Central memory CD8-positive, alpha-beta T cell (primary cell): ENCODE measurements at places on chromosomes 6 and 20.

DNA sequence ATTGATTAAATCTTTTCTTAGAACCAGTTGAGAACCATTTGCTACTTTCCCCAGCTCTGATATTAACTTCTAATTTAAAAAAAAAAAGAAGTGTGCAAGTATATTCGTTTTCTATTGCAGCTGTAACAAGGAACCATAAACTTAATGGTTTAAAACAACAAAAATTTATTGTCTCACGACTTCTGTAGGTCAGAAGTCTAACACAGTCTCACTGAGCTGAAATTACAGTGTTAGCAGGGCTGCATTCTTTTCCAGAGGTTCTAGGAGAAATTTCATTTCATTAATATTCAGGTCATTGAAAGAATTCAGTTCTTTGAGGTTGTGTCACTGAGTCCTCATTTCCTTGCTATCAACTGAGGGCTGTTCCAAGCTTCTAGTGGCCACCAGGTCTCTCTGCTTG lies 213.5 kb upstream of the RNF217 start:
- no peaks in the 10 kb centered on the region for H3K36me3 ChIP-seq
- H3K27ac ChIP-seq: no peak overlapping the region

DNA sequence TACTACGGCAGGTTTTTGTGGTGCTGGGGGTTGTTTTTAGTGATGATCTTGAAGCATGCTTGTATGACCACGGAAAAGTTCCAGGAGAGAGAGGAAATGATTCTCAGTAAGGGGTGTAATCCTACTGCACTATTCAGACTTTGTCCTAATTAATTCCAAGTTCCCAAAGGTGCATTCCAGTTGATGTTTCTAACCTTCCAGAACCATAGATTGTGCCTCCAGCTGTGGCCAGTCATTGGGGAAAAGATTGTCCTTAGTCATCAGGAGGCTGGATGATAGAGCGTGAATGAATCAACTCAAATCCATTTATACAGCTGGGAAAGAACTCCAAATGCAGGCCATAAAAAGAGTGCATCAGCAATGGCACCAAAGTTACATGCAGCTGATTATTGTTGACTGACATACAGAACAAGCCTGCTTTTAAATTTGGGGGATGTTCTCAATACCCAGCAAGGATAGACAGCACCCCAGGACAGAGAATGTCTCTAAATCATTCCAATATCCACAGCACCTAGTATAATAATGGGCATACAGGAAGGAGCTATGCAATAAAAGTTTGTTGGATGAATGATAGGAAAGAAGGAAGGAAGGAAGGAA lies 27.8 kb upstream of the PKHD1 start:
- H3K36me3 ChIP-seq: peaks cover 2% of the 10 kb centered on the region
- no peak for DNase-seq
- H3K27ac ChIP-seq: no peak overlapping the region
- H3K4me1 ChIP-seq: no peaks in the 10 kb centered on the region

DNA sequence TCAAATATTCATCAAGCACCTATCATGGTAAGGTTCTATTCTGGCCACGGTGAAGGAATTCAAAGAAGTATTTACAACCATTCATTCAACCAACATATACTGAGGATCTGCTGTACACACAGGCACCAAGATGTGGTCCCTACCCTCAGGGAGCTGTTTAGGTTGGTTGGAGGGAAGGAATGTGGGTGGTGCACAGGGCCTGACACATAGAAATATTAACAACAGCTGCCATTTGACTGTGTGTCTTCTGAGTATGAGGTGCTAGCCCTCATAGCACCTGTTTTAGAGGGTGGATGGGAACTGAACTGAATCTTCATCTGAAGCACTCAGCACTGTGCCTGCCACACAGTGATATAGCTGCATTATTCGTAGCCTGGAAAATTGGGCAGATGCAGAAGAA lies 7.3 kb downstream of the SNPH start:
- H3K27ac ChIP-seq: no peak overlapping the region
- DNase-seq: no peak
- H3K4me3 ChIP-seq: no peak overlapping the region
- peaks cover 3% of the 10 kb centered on the region for H3K36me3 ChIP-seq
- H3K4me1 ChIP-seq: peaks cover 11% of the 10 kb centered on the region
- H3K27me3 ChIP-seq: no peaks in the 10 kb centered on the region

DNA sequence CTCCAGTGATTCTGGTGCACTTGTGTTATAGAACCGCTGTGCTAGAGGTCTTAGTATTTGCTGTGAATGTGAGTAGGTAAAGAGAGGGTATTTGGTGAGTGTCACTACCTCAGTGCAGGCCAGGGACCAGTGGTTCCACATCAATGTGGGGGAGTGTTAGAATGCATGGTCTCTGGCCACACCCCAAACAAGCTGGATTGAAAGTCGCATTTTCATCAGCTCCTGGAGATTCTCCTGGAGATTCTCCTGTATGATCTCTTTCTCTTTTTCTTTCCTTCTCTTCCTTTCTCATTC lies 26.8 kb upstream of the BCAS1 start:
- no peak for DNase-seq
- H3K27me3 ChIP-seq: peaks cover 9% of the 10 kb centered on the region
- H3K36me3 ChIP-seq: no peaks in the 10 kb centered on the region

DNA sequence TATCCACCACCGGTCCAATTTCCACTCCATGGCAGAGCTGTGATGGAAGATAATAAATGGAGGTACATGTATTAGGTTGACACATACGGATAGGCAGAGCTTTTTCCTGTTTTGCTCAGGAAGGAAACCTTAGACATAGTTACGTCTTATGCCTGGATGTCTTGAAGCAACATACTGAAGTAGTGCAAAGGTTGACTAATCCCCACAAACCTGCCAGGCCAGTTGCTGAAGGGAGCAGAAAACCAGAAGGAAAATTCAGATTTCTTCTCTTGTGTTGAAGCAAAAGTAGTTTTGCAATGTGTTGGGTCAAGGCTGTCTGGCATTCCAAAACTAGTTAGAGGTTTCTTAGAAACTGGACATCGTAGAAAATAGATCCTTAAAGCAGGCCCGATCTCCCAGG lies 68.7 kb downstream of the PHACTR1 start:
- no peaks in the 10 kb centered on the region for H3K36me3 ChIP-seq
- no peak overlapping the region for H3K4me3 ChIP-seq
- peaks cover 31% of the 10 kb centered on the region for H3K27me3 ChIP-seq
- DNase-seq: no peak
- H3K27ac ChIP-seq: no peak overlapping the region

DNA sequence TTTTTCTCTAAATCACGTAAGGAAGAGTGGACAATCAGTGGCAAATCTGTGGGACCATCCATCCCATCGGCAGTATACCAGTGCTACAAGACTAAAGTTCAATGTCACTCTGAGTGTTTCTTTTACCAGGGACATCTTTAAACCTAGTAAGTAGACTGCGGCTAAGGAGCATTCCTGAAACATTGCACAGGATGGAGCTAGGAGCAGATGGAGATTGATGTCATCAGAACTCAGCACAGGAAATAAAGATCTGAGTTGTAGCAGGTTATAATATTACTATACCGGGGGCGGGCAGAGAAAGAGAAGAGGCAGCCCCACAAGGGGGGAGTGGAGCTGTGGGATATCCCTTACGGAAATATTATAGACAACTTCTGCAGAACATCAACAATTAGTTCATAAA lies 162.1 kb downstream of the MTFR2 start:
- peaks cover 34% of the 10 kb centered on the region for H3K27me3 ChIP-seq
- no peak for DNase-seq
- H3K4me1 ChIP-seq: no peaks in the 10 kb centered on the region
- no peaks in the 10 kb centered on the region for H3K36me3 ChIP-seq
- no peak overlapping the region for H3K27ac ChIP-seq

DNA sequence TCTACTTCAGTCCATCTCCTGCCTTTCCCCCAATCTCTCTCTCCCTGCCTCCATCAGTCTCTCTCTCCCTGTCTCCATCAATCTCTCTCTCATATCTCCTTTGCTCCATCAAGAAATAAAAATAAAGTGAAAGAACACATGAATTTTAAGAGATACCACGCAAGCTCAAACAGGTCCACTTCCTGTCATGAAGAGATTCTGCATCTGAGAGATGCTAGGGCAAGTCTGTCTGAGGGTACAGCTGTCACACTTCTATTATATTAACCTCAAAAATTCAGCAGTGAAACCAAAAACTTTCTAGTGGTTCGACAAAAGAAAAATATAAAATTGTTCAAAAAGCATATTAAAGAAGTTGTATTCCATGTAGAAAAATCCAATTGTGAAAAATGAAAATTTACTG lies 296.8 kb upstream of the RSPO3 start:
- no peaks in the 10 kb centered on the region for H3K4me1 ChIP-seq
- H3K27ac ChIP-seq: no peak overlapping the region
- no peaks in the 10 kb centered on the region for H3K27me3 ChIP-seq
- H3K4me3 ChIP-seq: no peak overlapping the region

GRCh38 chr20:25283221-25283951 lies 35.5 kb downstream of the PYGB start:
- peaks cover 31% of the 10 kb centered on the region for H3K36me3 ChIP-seq
- no peaks in the 10 kb centered on the region for H3K27me3 ChIP-seq
- H3K27ac ChIP-seq: no peak overlapping the region

DNA sequence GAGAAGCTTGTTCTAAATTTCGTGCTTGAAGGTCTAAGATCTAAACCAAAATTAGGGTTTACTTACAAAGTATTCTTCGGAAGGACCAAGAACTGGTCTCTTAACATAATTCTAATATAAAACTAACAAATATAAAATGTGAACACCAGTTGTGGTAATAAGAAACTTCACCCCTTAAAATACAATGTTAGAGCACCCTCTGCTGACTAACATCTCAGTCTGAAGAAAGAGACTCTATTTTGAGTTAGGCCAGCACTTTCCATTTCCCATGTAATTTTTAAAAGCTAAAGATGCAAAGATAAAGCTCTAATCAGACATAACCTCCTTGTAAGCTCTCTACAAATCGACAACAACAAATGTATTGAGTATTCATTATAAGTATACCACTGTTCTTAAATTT lies 24.6 kb downstream of the ATG5 start:
- no peak overlapping the region for H3K4me3 ChIP-seq
- no peaks in the 10 kb centered on the region for H3K27me3 ChIP-seq
- H3K27ac ChIP-seq: no peak overlapping the region
- H3K4me1 ChIP-seq: peaks cover 12% of the 10 kb centered on the region
- no peak for DNase-seq

DNA sequence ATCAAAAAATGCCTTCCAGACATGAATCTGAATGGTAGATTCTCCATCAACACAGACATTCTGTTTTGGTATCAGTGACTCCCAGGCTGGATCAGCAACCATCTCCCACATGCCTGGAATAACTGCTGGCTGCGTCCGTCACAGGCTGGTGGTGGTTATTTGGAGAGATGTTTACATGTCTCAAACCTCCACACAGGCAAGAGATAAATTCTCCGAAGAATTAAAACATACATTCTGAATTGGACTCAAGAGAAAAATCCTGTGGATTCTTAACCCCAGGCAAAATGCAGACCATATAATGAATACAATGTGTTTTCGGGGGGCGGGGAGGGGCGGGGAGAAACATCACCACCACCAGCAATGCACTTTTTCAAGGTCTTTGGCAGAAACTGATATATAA lies 108.2 kb downstream of the THBS2 start:
- no peaks in the 10 kb centered on the region for H3K36me3 ChIP-seq
- DNase-seq: no peak
- H3K27me3 ChIP-seq: peaks cover 38% of the 10 kb centered on the region
- no peaks in the 10 kb centered on the region for H3K4me1 ChIP-seq
- no peak overlapping the region for H3K4me3 ChIP-seq
- H3K27ac ChIP-seq: no peak overlapping the region

DNA sequence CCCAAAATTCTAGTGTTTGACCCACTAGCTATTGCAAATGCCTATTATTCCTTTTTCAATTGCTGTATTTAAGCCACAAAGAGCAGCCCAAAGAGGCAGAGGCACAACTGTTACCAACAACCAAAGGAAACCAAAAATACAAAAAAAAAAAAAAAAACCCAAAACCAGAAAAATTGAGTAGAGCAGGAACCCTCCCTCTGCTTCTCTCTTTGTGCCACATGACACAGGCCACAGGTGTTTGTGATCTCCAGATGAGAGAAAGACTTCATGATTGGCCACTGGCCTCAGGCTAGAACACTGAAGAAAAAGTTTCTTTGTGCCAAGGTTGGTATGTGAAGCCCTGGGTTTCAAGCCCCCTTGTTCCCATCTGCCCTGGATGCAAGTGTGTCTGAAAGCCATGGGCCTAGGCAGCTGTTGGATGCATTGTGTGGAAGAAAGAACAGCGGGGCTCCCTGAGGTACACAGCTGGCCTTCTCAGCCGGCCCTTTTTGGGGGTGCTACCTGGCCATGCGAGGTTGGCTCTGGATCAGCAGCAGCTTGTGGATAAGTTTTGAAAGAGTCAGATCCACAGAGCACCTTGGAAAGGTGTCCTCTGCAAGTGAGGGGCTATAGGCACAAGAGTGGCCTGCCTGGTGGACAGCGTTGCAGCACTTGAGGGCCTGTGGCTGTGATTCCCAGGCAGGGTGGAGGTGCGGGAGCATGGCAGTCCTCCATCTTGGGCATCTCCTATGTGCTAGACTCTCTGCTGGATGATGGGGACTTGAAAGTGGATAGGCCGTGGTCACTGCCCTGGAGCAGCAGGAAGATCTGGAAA lies 204.5 kb downstream of the ZDHHC14 start:
- H3K4me3 ChIP-seq: no peak overlapping the region
- no peaks in the 10 kb centered on the region for H3K4me1 ChIP-seq
- H3K27ac ChIP-seq: no peak overlapping the region
- DNase-seq: no peak
- no peaks in the 10 kb centered on the region for H3K27me3 ChIP-seq

- H3K4me3 ChIP-seq: no peak overlapping the region
Observed at GRCh38 chr20:50267041-50267865, 76.6 kb downstream of the CEBPB start.

DNA sequence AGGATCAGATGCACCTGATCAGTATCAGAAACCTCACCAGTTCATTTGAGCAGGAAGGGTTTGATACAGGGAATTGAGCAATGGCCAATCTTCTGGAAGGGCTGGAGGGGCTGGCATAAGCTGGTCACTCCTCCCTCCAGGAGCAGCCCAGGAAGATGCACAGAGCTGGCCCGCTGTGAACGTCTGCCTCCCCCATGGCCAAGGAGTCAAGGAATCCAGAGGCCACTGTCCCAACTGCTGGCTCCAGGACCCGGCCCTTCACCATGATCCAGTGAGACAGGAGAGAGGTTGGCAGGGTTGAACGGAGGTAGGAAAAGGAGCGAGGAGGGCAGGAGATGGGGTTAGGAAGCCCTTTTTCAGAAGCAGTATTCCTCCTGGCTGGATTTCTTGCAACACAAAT lies 113.9 kb upstream of the CST7 start:
- no peaks in the 10 kb centered on the region for H3K27me3 ChIP-seq
- no peak for DNase-seq
- H3K4me1 ChIP-seq: no peaks in the 10 kb centered on the region
